ENCODE measurements at places on chromosomes 11 and 22. TPM values are rescaled to one million over a fixed set of nuclear protein-coding genes. Genes with fewer than 3 reads are reported as not detected.

GRCh38 chr22:36415415-36416168, 27.8 kb upstream of the MYH9 start:
- DNase-seq, result peak; percentile 22
- H3K4me1 ChIP-seq, result peaks cover 24% of the 10 kb centered on the region
- no peaks in the 10 kb centered on the region for H3K27me3 ChIP-seq
- no peak overlapping the region for H3K27ac ChIP-seq
- H3K4me3 ChIP-seq, result no peak overlapping the region

- H3K4me3 ChIP-seq, result no peak overlapping the region
- H3K4me1 ChIP-seq, result peaks cover 13% of the 10 kb centered on the region
- H3K27me3 ChIP-seq, result no peaks in the 10 kb centered on the region
These were observed 106.2 kb downstream of the LRRC32 start for GRCh38 chr11:76564364-76564763.

DNA sequence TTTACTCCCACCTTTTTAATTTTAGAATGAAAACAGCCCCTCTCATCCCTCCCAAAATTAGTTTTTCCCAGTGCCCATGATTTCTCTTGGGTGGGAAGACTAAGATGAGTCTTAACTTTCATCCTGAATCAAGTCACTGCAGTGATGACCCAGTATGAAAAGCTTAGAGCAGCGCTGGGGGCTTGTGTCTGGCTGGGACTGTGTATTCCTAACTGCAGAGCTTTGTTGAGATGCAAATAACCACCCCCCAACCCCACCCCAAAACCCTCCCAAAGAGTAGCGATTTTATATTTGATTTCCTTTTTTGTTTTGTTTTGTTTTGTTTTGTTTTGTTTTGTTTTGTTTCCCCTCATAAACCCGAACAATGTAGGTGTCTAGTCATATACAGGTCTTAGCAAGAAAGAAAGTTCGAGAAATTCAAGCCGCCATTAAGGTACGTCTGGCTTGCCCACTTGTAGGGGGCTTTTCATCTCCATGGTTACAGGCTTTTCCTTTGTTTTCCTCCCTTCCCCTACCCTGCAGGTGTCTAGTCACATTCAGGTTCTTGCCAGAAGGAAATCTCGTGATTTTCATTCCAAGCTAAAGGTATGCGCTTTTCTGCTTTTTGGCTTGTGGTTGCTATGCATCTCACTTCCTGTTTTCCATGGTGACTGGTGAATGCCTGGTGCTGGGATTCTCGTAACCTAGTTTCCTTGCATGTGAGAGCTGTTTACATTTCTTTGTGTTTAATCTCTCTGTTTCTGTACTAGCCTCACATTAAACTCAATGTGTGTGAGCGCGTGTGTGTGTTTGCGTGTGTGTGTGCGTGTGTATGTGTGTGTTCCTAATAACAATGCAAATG, 144.6 kb upstream of the RASSF10 start:
- H3K4me3 ChIP-seq, result no peak overlapping the region
- peaks cover 13% of the 10 kb centered on the region for H3K36me3 ChIP-seq
- H3K27ac ChIP-seq, result peak overlapping the region; percentile 16
- peak; percentile 46 for DNase-seq
- H3K27me3 ChIP-seq, result no peaks in the 10 kb centered on the region
- peaks cover 32% of the 10 kb centered on the region for H3K4me1 ChIP-seq

DNA sequence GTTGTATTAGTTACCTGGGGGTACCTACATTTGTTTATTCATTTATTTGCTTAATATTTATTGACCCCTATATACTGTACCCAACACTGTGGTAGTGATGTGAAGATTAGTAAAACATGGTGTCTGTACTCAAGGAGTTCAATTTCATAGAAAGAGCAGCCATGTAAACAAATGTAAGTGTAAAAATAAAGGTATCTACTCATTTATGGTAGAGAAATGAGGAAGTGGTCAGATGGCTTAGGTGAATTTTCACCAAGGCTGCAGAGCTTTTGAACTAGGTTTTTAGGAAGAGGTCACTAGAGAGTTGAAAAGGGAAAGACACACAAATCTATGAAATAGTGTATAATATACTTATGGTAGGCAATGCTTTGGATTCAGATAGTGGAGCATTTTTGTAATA, 11.1 kb downstream of the CTR9 start:
- H3K27me3 ChIP-seq, result no peaks in the 10 kb centered on the region
- H3K4me3 ChIP-seq, result no peak overlapping the region

DNA sequence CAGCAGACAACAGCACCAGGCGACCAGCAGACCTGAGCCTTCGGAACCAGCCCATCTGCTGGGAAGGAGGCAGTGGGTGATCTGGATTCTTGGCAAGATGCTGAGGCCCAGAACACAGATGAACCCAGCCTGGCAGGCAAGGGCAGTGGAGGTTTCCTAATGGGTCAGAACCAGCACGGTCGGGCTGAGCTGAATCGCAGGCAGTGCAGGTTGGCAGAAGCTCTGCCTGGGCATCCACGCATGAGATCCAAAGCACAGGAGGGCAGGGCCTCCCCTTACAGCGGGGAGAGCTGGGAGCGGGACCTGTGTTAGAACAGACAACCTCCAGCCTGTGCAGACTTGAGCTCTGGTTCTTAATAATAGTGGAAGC, 47.5 kb downstream of the DSCAML1 start:
- H3K27me3 ChIP-seq, result peaks cover 22% of the 10 kb centered on the region
- DNase-seq, result no peak
- H3K27ac ChIP-seq, result no peak overlapping the region

Gene PACSIN2
- polyA plus RNA-seq, result 36.0 TPM

- no peaks in the 10 kb centered on the region for H3K36me3 ChIP-seq
- no peak overlapping the region for H3K27ac ChIP-seq
- no peaks in the 10 kb centered on the region for H3K4me1 ChIP-seq
These were observed 25.8 kb upstream of the LMO1 start for GRCh38 chr11:8289492-8289918.

DNA sequence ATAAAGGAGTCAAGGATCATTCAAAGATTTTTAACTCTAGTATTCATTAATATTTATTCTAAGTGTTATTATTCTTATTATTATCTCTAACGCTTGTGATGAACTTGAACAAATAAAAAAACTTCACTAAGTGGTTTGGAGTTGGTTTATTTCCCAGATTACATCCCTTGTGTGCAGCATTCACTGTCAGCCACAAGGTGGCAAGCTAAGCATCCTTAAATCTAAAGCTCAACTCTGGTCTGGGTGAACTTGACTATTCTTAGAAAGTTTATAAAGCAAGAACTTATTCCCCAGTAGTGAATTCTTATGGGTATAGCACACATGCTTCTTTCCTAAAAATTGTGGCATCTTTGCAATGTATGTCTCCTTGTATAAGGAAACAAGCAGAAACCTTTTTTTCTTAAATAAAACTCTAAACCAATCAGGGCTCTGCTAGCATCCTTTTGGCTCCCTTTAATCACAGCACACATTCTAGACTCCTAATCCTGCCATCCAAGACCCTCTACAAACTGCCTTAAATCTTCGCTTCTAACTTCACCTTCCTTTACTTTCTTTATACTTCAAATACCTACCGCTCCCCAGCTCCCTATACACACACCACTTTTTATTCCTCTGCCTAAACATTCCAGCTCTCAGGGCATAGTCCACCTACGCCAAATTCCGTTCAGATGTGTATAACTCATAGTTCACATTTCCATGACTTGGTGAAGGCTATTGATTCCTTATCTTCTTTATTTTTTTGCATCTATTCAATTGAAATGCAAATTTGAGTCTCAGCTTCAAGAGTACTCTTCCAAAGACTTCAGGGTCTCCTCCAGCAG, 1068.8 kb downstream of the DLG2 start:
- peaks cover 8% of the 10 kb centered on the region for H3K27me3 ChIP-seq
- H3K36me3 ChIP-seq, result no peaks in the 10 kb centered on the region
- H3K4me1 ChIP-seq, result no peaks in the 10 kb centered on the region

- no peaks in the 10 kb centered on the region for H3K27me3 ChIP-seq
- no peak overlapping the region for H3K27ac ChIP-seq
- DNase-seq, result no peak
- no peaks in the 10 kb centered on the region for H3K36me3 ChIP-seq
- no peak overlapping the region for H3K4me3 ChIP-seq
These were observed 142.3 kb upstream of the MTNR1B start for GRCh38 chr11:92827132-92827531.

Gene ACAD8
- polyA plus RNA-seq, result 19.4 TPM

GRCh38 chr11:73386016-73386415, 9.8 kb downstream of the RELT start:
- no peak for DNase-seq
- H3K36me3 ChIP-seq, result no peaks in the 10 kb centered on the region
- H3K27me3 ChIP-seq, result no peaks in the 10 kb centered on the region
- no peaks in the 10 kb centered on the region for H3K4me1 ChIP-seq
- H3K27ac ChIP-seq, result no peak overlapping the region

Gene SLC5A12
- 0.03 TPM for polyA plus RNA-seq

GRCh38 chr11:74849525-74850391, 99.1 kb downstream of the XRRA1 start:
- H3K27ac ChIP-seq, result peak overlapping the region; percentile 78
- peaks cover 22% of the 10 kb centered on the region for H3K4me1 ChIP-seq
- DNase-seq, result peak; percentile 91
- no peaks in the 10 kb centered on the region for H3K36me3 ChIP-seq

DNA sequence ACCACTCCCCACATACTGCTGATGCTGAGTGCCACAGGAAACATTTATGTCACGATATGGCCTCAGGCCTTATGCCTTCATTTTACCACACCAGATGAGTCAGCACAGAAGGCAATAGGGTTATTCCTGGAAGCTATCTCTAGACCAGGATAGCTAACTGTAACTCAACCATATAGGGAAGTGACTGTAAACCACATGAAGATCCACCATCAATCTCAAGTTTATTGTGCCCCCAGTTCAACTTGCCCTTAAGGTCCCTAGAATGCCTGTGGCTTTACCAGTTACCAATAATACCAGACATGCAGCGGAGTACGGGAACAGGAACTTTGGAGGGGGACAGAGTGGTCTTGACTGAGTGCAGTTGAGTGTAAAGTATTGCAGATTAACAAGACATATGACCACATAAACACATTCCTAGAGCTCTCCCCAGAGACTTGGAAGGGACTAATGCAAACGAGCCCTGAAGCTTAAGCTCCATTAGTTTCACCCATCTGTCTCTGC, 180.9 kb downstream of the KIF18A start:
- peaks cover 22% of the 10 kb centered on the region for H3K4me1 ChIP-seq
- no peak overlapping the region for H3K4me3 ChIP-seq
- H3K36me3 ChIP-seq, result no peaks in the 10 kb centered on the region
- no peaks in the 10 kb centered on the region for H3K27me3 ChIP-seq
- peak overlapping the region; percentile 76 for H3K27ac ChIP-seq
